Endodermal cell (in vitro differentiated cells): ENCODE measurements at places on chromosomes 7 and 10.

DNA sequence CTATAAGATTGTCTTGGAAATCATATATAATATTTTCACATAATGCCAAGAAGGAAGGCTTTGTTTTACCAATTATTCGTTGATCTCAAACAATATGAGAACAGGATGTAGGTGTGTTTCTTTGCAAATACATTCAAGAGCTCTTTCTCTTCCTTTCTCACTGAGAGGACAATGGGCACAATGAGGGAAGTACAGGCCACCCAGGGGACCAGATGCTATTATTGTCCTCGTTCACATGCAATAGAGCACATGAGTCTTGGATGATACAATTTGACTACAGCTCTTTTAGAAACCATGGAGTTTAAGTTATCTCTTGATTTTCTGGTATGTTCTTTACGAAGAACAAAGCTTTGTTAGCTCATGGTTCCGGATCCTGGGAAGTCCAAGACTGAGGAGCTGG, 323.7 kb upstream of the KLF6 start:
- no peak overlapping the region for H3K27ac ChIP-seq
- no peaks in the 10 kb centered on the region for H3K36me3 ChIP-seq
- DNase-seq = no peak
- no peaks in the 10 kb centered on the region for H3K4me1 ChIP-seq
- H3K4me3 ChIP-seq = no peak overlapping the region

GRCh38 chr10:75860009-75860408, 428.6 kb downstream of the LRMDA start:
- no peaks in the 10 kb centered on the region for H3K27me3 ChIP-seq
- H3K36me3 ChIP-seq = no peaks in the 10 kb centered on the region
- no peak overlapping the region for H3K4me3 ChIP-seq
- DNase-seq = no peak
- no peaks in the 10 kb centered on the region for H3K4me1 ChIP-seq

DNA sequence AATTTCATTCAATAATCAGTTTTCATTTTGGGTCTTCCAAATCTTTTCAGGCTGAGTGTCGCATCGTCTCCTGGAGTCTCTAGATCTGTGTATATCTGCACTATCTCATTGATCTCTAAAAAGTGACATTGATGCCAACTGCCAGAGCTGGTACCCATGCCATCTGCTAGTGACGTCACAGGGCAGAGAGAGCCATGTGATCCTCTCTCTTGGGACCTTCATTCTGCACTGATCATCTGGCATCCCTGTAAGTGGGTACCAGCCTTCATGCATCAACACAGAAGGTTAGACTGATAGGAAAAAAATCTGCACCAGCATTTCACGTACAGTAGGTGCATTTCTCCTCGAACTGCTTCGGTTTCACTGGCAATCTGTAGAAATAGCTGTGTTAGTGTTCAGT, at the start of gene NEUROD6:
NEUROD6 (minus strand) TSS at position 124 of the 400 bp plus-strand sequence. CDS start 1,458 bp downstream, outside the sequence.
- H3K4me1 ChIP-seq = peaks cover 3% of the 10 kb centered on the region
- peaks cover 19% of the 10 kb centered on the region for H3K27me3 ChIP-seq
- H3K36me3 ChIP-seq = no peaks in the 10 kb centered on the region

DNA sequence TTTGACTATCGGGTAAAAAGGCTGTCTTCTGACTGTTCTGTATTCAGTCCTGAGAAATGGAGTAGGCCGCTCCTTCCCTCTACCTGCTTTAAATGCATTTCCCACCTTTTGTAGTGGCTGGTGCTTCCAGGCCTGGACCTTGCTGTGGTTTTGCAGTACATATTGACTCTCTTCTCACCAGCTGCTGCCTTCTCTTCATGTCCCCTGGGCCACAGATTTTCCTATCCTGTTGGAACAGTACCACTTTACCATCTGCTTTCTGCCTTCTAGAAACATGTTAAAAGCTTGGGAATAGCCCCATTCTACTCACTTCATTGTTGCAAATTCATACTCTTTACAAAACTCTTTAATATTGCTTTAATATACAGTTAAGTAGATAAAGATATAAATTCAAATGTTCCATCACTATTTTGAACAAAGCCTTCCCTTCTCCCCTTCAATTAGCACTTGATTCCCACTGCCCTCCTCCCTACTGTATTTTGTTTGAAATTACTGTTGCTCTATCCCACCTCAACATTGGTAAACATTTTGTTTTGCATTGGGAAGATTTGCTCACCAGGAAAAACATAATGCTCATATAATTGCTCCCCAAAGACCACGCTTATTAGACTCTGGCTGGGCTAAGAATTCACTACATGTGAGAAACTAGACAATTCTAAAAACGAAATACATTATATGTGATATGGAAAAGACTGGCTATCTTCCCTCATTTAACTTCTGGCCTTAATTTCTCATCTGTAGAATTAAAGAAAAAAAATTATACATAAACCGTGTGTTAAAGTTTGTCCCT, 17.3 kb upstream of the SEMA3C start:
- H3K27me3 ChIP-seq = no peaks in the 10 kb centered on the region
- no peaks in the 10 kb centered on the region for H3K36me3 ChIP-seq
- H3K4me1 ChIP-seq = no peaks in the 10 kb centered on the region
- no peak overlapping the region for H3K27ac ChIP-seq
- no peak overlapping the region for H3K4me3 ChIP-seq
- DNase-seq = no peak
